T-helper 9 cell (primary cell): ENCODE measurements at places on chromosomes 5 and 9.
A peak's percentile ranks its signal among the peaks of the same experiment; 100 is the strongest.

GRCh38 chr9:31243386-31243785, 1141.1 kb upstream of the ACO1 start:
- DNase-seq = no peak

- DNase-seq = no peak
These were observed 9.1 kb upstream of the INSYN2B start for GRCh38 chr5:169989365-169989764.

GRCh38 chr5:134887593-134888159, 13.5 kb downstream of the TXNDC15 start:
- DNase-seq = no peak

DNA sequence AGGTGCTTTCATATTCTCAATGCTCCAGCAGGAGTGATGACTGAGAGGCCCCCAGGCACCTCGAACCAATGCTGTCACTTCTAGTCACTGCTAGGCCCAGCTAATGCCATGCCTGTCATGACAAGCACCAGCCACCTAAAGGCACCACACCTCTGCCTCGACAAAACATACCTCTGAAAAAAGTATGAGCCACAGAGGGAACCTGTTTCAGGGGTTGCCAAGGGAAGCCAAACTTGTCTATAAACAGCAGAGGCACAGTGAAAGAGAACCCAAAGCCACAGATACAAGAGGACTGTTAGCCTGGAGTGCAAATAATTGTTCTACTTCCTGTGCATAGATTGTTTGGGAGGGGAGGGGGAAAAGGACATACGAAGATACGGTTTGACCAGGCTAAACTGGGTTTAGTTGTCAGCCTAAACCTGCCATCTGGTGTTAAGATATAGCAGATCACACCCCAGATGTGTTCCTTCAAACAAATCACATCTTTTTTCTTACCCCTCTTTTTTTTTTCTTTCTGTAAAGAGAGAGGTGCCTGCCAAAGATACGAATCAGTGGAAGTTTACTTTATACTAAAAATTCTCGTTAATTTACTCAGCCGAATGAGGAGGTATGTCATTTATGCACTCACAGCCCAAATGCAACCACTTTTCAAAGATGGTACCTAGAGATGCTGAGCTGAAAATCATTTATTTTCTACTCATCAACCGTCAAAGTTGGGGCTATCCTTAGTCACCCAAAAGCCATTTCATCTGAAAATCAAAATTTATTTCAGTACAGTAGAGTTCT, 45.7 kb downstream of the BNC2 start:
- no peak for DNase-seq

GRCh38 chr9:129006328-129007034, 21.6 kb downstream of the SH3GLB2 start:
- DNase-seq = peak; percentile 18

DNA sequence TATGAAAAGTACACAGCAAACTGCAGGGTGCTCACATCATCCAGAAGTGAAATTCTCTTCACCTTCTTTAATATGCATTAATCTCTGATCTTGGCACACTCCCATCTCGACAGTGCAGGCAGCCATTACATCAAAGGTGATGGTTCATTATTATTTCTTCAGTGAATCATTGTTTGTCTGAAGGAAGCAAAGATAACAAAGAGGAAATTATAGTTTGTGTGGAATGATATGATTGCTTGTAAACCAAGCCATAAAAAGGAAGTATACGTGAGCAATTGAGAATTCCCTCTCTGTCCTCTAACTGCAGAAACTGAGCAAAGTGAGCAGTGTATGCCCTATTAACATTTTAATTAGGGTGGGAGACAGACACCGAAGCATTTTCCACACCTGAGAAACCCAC, 171.6 kb upstream of the PPP1R2B start:
- no peak for DNase-seq

DNA sequence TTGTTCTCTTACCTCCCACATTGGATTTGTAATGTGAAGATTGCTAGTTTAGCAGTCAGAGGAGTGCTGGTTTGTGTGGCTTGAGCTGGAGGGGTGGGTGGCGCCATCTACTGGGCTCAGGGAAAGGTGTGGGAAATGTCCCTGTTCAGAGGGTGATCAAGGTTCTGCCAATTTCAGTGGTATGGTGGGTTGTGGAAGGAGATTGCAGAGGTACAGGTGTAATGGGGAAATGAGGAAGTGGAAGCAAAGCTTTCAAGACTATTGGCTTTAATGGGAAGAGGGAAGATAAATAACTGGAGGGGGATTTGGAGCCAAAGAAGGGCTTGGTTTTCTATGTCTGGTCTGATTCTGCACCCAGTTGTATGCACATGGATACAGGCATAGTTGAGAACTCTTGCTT, 76.4 kb downstream of the OSMR start:
- peak; percentile 28 for DNase-seq

DNA sequence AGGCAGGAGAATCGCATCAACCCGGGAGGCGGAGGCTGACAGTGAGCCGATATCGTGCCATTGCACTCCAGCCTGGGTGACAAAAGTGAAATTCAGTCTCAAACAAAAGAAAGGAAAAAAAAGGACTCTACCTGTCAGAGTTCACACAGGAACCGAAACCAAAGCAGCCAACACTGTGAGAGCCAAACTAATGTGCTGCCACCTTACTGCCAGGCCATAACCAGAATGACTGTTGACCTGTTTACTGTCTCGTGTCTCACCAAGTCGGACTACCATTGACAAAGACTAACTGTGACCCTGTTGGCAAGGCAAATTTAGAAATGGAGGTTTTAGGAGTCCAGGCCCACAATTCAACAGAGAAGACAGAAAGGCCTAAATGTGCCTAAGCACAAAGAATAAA, 112.4 kb downstream of the ANXA2R start:
- no peak for DNase-seq

DNA sequence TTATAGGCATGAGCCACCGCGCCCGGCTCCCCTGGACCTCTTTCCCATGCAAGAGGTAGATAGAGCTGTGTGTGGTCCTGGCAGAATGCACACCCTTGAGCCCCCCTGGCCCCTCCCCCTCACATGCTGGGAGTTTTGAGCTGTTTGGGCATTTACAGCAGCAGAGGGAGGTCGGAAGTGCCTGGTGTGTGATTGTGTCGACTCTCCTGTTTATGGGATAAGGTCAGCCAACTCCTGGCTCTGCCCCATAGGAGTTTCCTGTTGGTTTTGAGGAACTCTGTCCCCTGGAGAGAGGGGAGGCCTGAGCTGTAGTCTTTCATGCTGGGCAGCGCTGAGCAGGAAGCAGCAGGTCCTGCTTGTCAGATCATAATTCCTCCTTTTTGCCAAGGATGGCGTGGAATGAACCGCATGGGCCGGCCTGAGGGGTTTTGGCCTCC, 6.0 kb downstream of the LRRC8A start:
- no peak for DNase-seq

DNA sequence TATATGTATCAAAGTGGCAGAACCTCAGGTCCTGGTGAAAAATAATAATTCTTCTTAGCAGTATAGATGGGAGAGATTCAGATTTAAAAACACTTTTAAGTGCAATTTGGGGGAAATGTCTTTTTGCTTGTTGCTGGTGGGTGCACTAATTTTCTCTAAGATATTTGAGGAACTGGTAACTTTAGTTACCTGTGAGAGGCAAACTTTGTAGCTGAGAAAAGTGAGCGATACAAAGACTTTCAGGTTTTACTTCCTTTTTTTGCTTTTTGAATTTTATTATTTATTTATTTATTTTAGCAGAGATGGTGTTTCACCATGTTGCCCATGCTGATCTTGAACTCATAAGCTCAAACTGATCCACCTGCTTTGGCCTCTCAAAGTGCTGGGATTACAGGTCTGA, 303.1 kb upstream of the PTGER4 start:
- DNase-seq = no peak

GRCh38 chr9:136403538-136403914, 3.6 kb upstream of the SNAPC4 start:
- peak; percentile 62 for DNase-seq

- DNase-seq = no peak
These were observed 4.5 kb downstream of the ZNF608 start for GRCh38 chr5:124741711-124742496.

DNA sequence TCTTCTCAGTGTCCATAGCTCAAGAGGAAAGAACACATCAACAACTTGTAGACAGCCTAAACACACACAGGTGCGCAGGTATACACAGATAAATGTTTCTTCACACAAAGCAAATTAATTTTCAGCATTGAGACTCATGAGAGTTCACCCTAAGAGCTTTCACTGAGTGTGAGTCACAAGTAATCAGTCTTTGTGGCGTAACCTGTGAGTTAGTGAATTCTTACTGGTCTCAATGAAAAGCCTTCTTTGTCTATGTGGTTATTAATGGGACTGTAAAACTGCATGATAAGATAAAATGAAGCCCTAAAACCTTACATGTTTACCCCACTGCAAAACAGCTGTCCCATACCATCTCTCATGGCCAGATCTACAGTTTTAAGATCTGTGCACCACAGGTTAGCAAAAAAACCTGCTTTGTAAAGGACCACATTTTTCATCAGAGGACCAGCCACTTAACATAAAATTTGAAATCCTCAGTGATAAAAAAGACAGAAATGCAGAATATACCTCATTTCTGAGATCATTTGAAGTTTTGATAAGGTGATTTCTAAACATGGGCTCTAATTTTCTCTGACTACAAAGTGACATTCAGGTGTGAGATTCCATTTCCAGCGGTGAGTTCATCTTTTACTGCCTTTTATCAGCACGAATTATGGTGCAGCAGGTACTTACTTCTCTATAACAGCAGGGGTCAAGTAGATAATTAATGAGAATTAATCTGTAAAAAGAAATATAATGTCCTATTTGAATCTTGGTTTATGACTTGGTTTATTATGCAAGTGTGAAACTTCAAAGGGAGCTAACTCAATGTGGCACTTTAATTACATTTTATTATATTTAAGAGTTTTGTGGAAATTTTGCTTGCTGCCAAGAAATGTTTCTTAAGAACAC, 335.7 kb upstream of the PIK3R1 start:
- no peak for DNase-seq

- DNase-seq = no peak
These were observed 65.4 kb downstream of the ZNF618 start for GRCh38 chr9:113941526-113941925.

DNA sequence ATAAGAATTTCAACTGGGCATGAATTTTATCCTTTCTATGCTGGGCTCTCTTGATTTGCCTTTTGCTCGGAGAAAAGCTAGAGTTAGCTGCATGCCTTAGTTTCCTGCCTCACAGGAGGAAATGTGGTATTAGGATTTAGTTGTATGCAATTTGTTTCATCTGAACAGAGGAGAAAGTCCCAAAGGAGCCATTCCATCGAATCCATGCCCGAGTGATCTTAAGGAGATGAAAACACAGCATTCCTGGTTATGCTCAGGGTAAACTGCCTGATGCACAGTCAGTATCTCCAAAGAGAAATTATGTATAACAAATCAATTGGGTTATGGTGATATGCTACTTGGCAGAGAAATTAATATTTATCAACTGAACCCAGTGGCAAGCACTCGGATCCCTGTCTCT, 51.1 kb downstream of the TTC1 start:
- no peak for DNase-seq

GRCh38 chr5:133785182-133785581, 172.8 kb upstream of the FSTL4 start:
- no peak for DNase-seq

GRCh38 chr9:114155995-114156656, 789 bp downstream of the COL27A1 start:
- no peak for DNase-seq

GRCh38 chr5:87268970-87269377, 1.3 kb downstream of the RASA1 start:
- DNase-seq = no peak

DNA sequence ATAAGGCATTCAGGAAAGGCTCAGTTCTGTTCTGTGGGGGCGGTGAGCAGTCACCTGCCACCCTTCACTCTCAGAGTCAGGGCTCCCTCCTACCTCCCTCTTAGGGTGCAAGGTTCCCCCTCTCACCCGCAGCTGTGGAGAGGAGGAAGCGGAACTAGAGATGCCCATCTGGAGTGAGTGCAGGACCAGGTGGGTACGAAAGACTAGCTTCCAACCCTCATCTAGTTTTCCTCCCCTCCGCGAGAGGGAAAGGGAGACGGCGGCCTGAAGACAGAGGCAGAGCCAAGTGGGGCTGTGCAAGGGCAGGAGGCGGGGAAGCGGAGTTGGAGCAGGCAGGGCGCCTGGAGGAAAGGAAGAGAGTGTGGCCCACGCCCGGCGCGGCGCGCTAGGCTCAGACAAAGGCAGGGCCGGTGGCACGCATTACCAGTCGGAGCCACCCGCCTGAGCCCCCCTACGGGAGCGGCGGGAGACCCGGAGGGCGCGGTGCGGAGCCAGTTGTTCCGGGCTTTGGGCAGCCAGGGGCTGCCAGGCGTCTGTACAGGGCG, 7.3 kb downstream of the PRR7 start:
- no peak for DNase-seq

DNA sequence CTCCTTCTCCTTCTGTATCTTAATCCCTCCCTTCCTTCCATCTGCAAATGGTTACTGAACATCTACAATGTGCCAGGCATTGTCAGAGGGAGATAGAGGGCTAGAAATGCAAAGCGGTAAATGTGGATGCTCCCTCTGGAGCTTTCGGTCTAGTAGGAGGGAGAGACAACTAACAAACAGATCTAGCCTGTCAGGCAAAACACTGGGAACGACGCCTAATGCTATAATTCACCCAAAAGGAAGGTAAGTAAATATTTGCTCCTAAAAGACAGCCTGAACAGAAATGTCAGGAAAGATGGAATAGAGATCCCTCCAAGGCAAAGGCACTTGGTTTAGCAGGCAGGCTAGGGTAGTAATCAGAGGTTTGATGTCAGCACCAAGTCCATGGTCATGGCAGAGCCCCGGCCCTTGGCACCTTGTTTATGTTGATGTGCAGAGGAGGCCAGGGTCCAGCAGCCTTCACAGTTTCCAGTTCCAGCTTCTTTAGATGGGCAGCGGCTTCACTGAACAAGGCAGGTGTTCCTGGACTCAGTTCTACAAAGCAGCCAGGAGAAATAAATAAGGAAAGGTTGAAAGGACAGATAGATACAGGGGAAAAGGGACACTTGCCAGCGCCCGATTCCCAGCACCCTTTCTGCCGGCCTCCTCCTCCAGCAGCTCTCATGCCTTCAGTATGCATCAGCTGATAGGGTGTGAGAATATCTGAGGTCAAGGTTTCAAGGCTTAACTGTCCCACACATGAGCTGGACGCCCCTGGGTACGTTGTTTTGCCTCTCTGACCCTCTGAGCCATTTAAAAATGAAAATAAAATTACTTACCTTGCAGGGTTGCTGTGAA, 46.5 kb upstream of the FRRS1L start:
- DNase-seq = no peak

- DNase-seq = no peak
These were observed 101.9 kb upstream of the TRIM32 start for GRCh38 chr9:116585204-116585603.

- DNase-seq = no peak
These were observed 105.8 kb upstream of the IL6ST start for GRCh38 chr5:56100439-56101176.
